ENCODE measurements at places on chromosomes 13 and 19.
A peak's percentile ranks its signal among the peaks of the same experiment; 100 is the strongest.

GRCh38 chr19:52691215-52691610 lies 43.6 kb downstream of the ZNF611 start:
- DNase-seq = no peak

DNA sequence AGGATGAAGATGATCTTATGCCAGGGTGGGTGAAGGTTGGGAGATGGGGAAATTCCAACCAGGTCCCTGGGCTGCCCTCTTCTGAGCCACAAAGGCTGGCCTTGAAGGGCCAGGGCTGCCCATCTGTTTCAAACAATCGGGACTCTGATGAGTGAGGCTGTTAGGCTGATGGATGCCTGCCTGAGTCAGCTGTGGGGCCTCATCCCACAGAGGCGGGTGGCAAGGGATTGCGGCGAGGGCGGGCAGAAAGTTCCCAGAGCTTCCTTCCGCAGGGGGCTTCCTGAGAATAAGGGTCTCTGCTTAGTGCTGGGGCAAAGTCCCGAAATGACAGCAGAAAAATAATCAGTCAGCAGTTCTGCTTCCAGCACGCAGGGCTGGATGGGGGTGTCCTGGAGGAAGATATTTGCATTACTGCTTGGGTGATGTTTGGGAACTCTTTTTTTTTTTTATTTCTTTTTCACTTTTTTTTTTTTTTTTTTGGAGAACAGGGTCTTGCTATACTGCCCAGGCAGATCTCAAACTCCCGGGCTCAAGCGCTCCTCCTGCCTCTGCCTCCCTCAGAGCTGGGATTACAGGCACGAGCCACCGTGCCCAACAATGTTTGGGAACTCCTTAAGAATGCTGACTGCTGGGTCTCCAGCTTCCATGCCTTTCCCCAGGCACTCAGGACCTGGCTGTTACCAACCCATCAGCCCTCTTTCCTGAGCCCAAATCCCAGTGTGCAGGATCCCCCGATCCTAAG lies 14.1 kb downstream of the SH3GL1 start:
- no peak for DNase-seq

- no peak for DNase-seq
Observed at GRCh38 chr13:63199508-63199907, 1783.9 kb upstream of the PCDH20 start.

DNA sequence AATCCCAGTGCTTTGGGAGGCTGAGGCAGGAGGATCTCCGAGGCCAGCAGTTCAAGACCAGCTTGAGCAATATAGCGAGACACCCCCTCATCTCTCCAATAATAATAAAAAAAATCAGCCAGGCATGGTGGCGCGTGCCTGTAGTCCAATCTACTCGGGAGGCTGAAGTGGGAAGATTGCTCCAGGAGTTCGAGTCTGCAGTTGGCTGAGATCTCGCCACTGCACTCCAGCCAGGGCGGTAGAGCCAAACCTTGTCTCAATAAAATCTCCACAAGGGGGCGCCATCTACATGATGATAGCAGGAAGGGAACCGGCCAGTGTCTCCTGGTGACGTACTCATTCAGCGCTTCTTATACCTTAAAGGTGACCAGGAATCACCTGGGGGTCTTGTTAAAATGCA lies 13.6 kb upstream of the C5AR1 start:
- DNase-seq = peak; percentile 52

DNA sequence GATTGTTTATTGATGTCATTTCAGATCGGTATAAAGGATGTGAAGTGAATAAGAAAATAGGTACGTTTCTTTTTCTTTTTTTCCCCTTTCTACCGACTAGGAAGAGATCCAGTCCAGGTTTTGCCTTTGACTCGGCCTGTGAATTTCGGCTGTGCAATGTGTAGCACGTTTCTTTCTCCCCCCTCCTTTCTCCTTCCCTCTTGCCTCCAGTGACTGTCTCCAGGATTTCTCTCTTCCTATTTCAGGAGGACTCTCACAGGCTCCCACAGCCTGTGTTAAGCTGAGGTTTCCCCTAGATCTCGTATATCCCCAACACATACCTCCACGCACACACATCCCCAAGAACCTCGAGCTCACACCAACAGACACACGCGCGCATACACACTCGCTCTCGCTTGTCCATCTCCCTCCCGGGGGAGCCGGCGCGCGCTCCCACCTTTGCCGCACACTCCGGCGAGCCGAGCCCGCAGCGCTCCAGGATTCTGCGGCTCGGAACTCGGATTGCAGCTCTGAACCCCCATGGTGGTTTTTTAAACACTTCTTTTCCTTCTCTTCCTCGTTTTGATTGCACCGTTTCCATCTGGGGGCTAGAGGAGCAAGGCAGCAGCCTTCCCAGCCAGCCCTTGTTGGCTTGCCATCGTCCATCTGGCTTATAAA lies at the start of gene GPC6:
TSS of gene GPC6 (plus strand) at position 185 of the 657 bp plus-strand sequence.
- DNase-seq = no peak

GRCh38 chr13:112117258-112117954 lies 50.5 kb downstream of the SOX1 start:
- no peak for DNase-seq

- DNase-seq = no peak
Observed at GRCh38 chr13:98416408-98416807, 160.5 kb downstream of the STK24 start.

DNA sequence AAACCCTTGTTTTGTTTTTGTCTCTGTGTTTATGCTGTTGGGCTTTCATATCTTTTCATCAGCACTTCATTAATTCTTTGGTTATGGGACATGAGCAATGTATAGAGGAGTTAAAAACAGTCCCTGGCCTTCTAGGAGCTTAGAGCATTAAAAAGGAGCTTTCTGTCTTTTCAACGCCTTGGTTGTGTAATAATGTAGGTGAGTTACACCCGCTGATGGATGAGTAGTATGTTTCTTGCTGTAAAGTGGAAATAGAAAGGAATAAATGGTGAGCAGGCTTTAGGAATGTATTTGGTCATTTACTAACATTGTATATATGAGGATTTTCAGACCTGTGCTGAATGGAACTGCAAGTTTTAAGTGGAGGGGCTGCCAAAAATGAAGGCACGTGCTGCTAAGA lies 121.5 kb upstream of the RNF113B start:
- no peak for DNase-seq

GRCh38 chr13:109815651-109816050 lies 29.3 kb upstream of the IRS2 start:
- DNase-seq = no peak

GRCh38 chr19:4814625-4815425 lies 16.7 kb downstream of the TICAM1 start:
- no peak for DNase-seq

GRCh38 chr13:30465343-30465592 lies 468 bp downstream of the HMGB1 start:
- DNase-seq = no peak

GRCh38 chr13:43240278-43240677 lies 216.9 kb downstream of the DNAJC15 start:
- DNase-seq = no peak

- DNase-seq = no peak
Observed at GRCh38 chr19:31678421-31678820, 329.2 kb upstream of the TSHZ3 start.

GRCh38 chr13:40787062-40787461 lies 2.3 kb upstream of the SLC25A15 start:
- no peak for DNase-seq

DNA sequence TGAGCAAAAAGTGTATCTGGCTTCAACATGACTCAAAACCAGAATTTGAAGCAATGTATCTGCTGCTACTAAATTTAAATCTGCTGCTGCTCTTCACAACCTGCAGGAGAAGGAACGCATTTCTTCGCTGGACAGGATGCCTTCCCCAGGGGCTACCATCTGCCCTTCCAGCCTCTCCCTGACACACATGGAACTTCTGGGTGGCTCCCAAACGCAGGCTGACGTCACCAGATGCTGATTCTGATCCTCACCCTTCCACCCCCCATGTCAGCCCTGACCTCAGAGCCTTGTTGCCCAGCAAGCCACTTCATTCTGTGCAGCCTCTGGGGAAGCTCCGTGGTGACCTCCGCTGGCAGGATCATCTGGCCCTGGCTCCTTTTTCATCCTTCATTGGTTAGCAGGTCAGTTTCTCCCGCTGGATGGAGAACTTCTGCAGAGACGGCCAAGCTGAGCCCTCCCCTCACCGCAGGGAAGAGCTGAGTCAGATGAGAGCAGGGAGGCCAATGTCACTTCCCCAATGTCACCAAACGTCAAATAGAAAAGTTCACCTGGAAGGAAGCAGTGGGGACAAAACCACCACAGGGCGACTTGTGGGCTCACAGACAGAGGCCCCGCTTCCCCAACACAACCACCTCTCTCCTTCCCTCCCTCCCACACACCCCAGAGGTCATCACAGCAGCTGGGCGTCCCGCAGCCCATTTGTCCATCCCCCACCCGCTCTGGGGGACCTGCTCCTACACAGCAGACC lies 14.0 kb upstream of the RAB20 start:
- DNase-seq = peak; percentile 77

DNA sequence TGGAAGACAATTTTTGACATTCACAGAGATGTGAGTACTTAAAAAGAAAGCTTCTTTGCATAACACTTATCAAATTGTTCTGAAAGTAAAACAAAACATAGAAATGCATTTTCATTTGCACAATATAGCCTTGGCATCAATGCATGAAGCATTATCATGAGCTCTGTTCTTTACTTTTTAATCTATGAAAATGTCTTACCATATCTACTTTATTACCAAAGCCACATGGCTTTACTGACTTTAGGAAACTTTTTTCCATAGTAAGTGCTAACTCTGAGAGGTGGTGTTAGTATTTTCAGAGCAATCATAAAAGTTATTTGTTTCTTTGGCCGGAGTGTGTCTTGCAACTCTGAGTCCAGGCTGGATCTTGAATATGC lies 10.5 kb downstream of the TNFRSF19 start:
- DNase-seq = no peak

- no peak for DNase-seq
Observed at GRCh38 chr13:73991384-73991783, 142.8 kb downstream of the KLF12 start.

DNA sequence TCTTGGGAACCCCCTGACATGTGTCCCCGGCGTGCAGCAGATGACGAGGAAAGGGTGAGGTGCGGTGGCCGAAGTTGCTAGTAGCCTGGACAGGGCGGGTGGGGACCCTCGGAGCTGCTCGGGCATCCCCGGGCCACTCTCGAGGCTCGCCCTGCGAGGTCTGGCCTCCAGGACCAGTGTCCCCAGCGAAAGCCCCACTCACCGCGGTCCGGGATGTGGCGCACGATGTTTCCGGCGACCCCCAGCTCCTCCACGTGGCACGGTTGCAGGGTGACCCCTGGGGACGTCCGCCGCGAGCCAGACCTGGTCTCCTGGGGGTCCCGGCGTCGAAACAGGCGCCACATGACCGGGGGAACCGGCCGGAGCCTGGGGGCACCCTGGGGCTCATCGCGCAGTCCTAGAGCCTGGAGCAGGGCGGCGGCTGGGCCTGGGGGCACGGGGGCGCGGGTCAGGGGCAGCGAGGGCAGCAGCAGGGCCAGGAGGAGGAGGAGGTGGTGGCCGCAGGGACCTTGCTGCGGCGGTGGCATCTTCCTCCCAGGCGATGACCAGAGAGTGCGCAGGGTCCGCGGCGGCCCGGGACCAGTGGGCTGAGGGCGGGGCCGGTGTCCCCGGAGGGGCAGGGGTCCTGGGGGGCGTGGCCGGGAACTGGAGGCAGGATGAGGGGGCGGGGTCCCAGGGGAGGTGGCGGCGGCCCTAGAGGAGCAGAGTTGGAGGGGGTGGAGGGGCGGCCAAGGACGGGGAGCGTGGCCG lies 26.0 kb downstream of the CERS1 start:
- no peak for DNase-seq

DNA sequence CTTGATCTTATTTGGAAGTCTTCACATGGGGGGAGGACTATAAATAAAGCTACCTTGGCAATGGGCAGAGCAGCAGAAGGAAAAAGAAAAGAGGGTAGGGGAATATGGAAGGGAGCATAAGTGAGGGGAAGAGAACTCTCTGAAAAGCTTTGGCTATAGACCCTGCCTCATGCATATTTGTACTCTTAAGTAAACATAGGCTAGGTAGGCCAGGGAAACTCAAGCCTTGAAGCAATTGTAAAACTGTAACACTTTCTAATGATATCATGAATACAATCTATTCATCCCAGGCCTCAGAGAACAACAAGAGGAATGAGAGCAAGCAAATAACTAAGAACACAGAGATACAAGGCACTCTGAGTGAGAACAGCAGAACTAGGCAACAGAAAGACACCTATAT lies 20.4 kb downstream of the MYCBP2 start:
- no peak for DNase-seq

DNA sequence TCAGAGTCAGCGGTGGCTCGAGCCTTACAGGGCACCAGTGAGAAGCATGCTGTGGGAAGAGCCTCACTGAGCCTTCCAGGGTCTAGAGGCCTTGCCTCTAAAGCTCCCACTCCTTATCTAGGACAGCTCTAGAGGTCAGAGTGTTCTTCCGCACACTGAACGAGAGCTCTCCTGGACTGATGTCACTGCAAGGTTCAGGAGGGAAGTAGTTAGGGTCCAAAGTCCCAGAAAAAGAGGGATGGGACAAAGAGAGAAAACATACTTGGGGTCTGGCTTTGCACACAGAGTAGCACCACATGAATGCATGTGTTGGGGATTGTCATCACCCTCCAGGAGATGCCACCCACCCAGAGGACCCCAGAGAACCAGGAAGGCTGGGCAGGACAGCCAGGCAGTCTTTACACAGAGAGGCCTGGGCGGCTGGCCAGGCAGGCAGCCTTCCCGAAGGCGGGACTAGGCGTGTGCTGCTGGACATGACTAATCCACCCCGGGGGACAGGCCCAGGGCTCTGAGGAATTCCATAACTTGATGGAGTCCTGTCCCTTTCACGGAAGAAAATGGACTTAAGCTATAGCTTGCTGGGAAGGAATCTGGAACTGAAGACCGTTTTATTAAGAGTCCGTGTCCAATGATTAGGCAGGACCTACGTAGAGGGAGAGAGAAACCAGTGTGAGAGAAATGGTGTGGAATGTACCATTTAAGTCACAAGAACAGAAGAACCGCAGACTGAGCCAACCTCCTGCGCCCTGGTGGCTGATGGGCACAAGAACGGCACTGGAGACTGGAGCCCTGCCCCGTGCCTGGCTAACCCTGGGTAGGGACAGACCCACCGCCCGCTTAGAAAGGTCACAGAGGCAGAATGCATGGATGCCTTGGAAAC lies 16.6 kb upstream of the EPHX3 start:
- no peak for DNase-seq

DNA sequence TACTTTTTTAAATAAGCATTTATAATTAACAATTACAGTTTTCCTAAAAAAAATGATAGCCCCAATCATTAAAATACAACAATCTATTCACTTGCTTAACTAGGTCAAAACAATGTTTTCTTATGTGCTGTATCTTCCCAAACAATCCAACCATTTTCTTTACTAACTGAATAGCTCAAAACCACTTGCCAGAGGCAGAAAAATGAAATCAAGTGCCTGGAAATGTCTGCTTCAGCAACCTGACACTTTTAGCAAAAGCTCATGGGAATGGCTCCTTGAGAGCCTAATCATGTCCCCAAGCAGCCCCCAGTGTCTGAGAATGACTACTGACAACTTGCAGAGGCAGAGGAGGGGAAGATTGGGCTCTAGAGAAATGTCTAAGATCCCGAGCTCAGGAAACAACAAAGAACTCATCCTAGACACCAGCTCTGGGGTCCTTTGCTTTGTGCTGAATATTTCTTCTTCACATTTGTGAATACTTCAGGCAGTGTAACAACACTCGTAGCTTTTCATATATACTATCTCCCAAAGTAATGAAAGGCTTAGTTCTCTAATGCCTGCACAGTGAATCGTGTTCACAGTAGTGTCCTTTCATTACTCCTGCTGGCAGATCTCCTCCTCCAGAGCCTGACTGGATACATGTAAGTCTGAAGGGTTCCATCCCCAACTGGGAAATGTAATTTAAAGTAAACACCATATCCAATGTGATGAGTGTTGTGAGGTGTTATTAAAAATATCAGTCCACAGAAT lies 280.0 kb downstream of the LHFPL6 start:
- DNase-seq = no peak
